ENCODE measurements at places on chromosomes 6 and 20.

GRCh38 chr6:160315310-160315709 lies 32.9 kb upstream of the SLC22A3 start:
- no peak for DNase-seq

- DNase-seq, result no peak
Measured at GRCh38 chr20:43508106-43508505, 609 bp downstream of the L3MBTL1 start.

GRCh38 chr6:25332655-25333071 lies 53.5 kb downstream of the CARMIL1 start:
- DNase-seq, result no peak

DNA sequence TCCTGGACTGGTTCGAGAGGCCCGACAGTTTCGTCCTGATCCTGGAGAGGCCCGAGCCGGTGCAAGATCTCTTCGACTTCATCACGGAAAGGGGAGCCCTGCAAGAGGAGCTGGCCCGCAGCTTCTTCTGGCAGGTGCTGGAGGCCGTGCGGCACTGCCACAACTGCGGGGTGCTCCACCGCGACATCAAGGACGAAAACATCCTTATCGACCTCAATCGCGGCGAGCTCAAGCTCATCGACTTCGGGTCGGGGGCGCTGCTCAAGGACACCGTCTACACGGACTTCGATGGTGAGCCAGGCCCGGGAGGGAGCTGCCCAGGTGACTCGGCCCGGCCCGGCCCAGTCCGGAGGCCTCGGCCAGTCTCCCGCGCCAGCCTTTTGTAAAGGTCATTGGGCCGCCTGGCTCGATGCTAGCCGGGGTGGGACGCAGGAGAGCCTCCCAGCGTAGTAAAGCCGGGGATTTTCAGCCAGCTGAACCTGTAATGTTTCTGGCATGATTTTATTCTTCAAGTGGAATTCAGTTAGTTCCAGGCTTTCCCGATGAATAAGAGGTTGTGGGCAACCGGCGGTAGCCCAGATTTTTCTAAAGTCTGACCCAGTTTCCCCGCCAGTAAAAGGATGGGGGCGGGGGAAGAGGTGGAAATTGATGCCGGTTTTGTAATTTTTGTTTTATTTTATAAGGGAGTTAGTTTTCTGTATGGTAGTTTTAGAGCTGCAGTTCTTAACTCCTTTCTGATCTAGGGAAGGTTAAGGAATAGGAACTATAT lies 1.4 kb downstream of the PIM1 start:
- peak; percentile 28 for DNase-seq

- DNase-seq, result no peak
Measured at GRCh38 chr6:151063842-151064647, 175.7 kb upstream of the AKAP12 start.

DNA sequence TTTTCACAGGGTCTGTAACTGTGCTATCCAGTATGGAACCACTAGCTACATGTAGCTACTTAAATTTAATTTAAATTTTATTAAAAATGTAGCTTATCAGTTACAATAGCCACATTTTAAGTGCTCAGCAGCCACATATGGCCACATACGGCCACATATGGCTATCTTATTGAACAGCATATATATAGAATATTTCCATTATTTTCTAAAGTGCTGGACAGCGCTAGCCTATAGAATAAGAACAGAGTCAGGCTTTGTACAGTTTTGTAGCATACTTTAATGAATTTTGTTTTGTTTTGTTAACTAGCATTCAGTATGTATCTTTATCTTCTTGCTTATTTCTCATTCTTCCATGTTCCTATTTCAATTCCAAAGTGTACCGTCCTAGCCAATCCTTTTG lies 118.4 kb downstream of the JAG1 start:
- no peak for DNase-seq

DNA sequence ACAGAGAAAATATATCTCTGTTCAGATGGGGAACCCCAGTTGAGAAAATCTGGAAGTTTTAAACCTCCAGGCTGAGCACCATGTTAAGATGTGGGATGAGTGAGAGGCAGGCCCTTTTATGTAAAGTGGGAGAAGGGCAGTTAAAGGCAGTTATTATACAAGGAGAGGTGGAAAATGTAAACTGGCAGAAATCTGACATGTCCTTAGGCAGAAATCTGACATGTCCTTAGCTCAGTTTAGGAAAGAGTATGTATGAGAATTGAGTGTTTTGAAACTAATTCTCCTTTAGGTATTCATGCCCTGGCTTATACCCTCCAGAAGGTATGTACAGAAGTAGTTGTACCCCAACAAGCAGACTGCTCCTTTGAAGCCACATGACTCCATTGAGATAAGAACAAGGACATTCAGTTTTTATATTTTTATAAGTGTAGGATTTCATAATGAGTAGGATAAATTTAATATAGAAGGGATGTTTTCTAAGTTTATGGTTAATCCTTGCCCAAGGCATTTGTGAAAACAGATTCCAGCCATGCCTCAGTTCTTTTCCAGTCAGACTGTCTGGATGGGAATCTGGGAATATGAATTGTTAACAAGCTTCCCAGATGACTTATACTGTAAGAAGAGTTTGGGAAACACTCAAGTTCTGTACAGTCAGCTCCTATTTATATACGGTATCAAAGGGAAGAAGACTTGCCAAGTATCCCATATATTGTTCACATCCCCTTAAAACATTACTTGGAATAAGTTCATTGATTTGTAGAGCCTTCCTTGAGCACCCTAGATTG lies 87.7 kb downstream of the SCAND1 start:
- DNase-seq, result no peak

DNA sequence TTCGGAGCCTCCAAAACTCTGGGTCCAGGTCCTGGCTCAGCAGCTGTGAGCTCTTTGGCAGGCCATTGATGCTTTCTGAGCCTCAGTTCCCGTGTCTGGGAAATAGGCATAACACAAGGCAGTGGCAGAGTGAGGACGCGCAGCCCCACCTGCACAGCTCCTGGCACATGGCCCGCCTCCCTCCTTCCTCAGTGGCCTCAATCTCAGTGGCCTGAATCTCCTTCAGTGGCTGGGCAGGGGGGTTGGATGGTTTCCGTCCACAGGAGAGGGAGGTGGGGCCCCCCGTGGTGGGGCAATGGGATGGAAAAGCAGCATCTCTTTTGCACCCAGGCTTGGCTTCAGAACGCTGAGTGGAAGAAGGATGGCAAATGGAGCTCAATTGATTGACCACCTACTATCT lies 5.1 kb downstream of the RSPO4 start:
- DNase-seq, result no peak

DNA sequence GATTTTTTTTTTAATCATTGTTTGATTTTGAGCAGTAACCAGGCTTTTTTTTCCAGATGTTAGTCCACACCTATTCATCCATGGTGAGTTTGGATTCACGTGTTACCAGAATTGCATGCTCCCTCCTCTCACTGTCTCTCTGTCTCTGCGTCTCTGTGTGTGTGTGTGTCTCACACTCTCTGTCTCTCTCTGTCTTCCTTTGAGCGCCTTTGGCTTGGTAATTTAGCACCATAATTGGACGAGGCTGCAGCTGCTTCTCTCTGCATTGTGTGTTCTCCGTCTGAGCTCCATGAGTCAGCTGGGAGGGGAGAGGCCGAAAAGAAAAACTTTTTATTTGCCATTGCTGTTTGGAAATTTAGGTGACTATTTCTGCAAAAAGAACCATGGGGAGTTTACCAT lies 3.4 kb downstream of the TFAP2B start:
- DNase-seq, result no peak

DNA sequence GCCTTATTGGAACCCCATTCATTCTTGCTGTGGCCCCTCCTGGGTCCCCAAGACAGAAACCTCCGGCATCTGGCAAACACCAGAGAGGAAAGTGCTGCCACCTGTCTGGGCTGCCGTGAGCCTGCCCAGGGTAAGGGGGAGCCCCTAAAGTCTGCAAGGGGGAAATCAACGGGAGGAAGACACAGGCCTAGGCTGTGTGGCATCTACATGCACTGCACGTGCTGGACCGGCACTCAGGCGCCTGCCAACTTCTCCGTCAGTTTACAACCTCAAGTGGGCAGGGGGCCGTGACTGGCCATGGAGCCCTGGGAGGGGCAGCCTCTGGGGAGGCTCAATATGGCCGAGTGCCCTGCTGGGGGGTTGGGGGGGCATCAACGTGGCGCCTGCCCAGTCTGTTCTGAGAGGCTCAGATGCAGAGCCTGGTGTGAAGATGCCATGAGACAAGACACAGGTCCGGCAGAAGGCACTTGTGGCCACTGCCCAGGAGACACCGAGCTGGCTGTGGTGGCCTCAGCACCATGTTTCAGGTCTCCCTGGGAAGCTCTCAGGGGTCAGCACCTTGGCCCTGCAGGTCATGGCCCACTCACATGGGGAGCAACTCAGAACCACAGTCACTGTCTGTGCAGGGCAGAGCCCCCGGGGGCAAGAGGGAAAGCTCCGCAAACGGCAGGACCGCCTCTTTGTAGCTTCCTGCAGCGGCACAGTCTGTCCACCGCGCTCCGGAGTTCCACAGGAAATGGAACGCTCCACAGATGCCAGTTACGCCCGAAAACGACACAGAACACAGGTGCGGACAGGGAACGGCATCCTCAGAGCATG lies 8.4 kb downstream of the UCKL1 start:
- DNase-seq, result no peak

All from CD4-positive, alpha-beta T cell treated with Interleukin-4 for 4 hours (primary cell).